ENCODE measurements at places on chromosomes 2 and 18. TPM values are rescaled to one million over a fixed set of nuclear protein-coding genes. Genes with fewer than 3 reads are reported as not detected.

GKN2 gene
- not detected for total RNA-seq

LBX2 gene
- total RNA-seq, result 11.4 TPM

GRCh38 chr18:6757931-6758330, 28.4 kb downstream of the ARHGAP28 start:
- H3K27ac ChIP-seq, result no peak overlapping the region
- no peak overlapping the region for H3K4me3 ChIP-seq
- no peaks in the 10 kb centered on the region for H3K27me3 ChIP-seq

- peak within 1 kb of the TSS; percentile 97 for H3K27ac ChIP-seq
- no peaks in the 10 kb centered on the region for H3K27me3 ChIP-seq
- H3K4me3 ChIP-seq, result peak within 1 kb of the TSS; percentile 81
These were observed at the start of gene HAT1 for GRCh38 chr2:171922230-171923022. TSS of gene HAT1 (plus strand) at chr2:171922461. CDS start at chr2:171922501, 40 bp downstream.

DNA sequence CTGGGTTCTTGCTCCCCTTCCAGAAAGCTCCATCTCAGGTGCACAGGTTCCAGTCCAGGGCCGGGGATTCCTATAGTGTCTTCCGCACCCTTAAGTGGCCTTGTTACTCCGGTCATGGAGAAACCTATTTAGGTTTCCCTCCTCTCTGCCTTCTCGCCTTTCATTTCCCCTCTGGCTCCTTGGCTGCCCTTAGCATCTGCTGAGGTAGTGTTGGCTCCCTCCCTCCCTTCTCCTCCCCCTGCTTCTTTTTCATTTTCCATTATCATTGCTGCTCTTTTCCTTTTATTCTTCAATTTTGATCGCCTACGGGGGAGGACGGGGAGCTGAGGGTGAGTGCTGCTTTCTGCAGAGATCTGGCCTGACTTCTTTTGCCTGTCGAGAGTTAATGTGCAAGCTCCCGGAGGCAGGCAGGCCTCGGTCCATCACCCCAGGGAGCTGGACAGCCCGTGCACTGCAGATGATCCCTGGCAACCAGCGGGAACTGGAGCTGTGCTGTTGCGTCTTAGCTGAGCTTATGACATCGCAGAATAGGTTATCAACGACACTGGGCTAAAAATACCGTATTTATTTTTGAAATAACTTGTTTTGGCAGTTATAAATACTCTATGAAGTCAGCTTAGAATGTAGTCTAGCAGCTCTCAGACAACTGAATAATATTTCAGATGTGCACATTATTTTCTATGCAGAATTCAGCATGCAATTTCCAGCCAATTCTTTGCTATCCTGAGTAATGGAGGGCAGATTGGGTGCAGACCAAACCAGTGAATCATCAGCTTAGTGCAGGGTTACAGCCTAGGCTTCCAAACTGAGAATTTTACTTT, 141.9 kb downstream of the SLC4A3 start:
- no peak overlapping the region for H3K27ac ChIP-seq
- H3K36me3 ChIP-seq, result no peaks in the 10 kb centered on the region
- no peak for DNase-seq
- peaks cover 2% of the 10 kb centered on the region for H3K27me3 ChIP-seq
- no peak overlapping the region for H3K4me3 ChIP-seq

DNA sequence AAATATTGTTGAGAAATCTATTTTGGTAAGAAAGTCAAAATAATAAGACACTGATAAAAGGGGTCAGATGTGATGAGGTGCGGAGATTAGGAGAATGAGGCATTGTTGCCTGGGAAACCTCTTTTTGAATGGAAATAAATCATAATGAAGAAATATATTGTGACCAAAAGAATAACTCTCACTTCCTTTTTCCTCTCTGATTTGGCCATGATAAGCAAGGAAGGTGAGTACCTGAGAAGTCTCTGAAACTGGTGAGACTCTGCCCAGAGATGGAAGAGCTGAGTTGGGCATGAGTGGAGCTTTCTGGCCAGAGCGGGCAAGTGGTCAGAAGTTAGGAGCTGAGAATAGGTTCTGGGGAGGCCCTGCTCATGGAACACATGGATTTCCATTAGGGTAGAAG, 11.8 kb downstream of the LAMA3 start:
- no peaks in the 10 kb centered on the region for H3K27me3 ChIP-seq
- H3K27ac ChIP-seq, result no peak overlapping the region
- H3K36me3 ChIP-seq, result no peaks in the 10 kb centered on the region
- peaks cover 1% of the 10 kb centered on the region for H3K4me1 ChIP-seq
- DNase-seq, result no peak

DNA sequence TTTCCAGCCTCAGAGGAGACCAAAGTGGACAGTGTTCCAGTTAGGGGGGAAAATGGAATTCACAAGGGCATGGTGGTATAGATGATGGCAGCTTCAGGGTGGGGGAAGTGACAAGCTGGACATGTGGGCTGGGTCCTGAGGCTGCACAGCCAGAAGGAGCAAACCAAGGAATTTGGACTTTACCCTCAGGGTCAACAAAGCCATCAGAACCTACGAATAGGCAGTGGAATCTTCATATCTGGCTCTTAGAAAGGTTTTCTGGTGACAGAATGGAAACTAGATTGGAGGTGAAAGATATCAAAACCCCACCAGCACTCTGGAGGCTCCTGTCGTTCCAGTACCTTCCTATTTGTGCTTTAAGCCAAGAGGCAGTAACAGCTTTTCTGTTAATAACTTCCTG, 127.1 kb downstream of the SETBP1 start:
- H3K4me3 ChIP-seq, result no peak overlapping the region
- peak overlapping the region; percentile 27 for H3K27ac ChIP-seq
- no peaks in the 10 kb centered on the region for H3K36me3 ChIP-seq
- peak; percentile 50 for DNase-seq

DNA sequence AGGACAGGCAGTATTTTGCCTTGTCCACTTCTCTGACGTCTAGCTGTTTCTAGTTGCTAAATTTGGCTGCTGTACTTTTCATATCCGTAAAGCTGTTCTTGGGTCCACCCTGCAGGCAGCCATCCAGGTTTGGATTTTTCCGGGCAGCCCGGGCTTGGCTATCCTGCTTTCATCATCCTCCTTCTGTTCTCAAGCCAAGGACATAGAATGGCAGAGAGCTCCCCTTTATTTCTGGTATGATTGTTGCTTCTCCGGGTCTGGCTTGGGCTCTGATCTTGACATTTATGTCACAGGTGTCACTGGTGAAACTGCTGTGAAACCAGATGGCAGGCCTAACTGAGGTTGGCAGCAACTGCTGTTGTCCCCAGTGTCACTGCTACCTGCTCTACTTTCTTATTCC, 35.5 kb downstream of the SCN2A start:
- H3K4me3 ChIP-seq, result no peak overlapping the region
- no peaks in the 10 kb centered on the region for H3K4me1 ChIP-seq
- H3K36me3 ChIP-seq, result no peaks in the 10 kb centered on the region
- DNase-seq, result no peak
- H3K27me3 ChIP-seq, result no peaks in the 10 kb centered on the region

ANKRD29 gene
- 8.2 TPM for total RNA-seq

GNAL gene
- 24.5 TPM for total RNA-seq

DNA sequence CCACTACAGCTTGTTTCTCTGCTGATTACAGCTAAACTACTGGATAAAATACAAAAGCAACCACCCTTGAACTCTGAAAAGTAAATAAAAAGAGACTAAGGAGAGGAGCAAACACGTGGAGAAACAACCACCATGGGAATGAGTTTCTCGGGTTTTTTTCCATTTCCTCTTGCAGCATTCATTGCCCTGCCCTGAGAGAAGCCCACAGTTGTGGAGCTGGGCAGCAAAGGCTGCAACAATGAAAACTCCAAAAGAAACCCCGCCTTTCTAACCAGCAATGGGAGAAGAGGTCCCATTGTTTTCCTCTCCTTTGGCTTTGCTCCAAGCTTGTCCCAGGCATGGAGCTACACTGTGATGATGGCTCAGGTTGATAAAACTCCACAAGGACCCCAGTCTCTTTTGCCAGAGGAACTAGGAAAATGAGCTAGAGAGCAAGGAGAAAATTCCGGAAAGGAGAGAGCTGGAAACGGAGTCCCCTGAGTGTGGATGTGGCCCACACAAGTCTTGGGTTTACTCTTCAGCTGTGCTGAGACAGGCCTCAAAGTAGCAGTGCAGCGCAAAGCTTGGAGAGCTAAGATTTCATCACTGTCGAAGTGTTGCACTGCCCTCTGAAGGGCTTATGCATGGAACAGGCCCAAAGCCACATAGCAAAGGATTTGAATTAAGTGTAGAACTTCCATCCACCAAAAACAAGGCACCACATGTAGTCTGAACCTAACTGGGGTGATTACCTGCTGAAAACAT, 20.9 kb downstream of the NAPG start:
- no peak overlapping the region for H3K27ac ChIP-seq
- H3K27me3 ChIP-seq, result no peaks in the 10 kb centered on the region
- H3K4me1 ChIP-seq, result no peaks in the 10 kb centered on the region
- no peak for DNase-seq

LRP1B gene
- total RNA-seq, result not detected

SLC5A7 gene
- not detected for total RNA-seq

EMILIN1 gene
- 0.30 TPM for total RNA-seq

GRCh38 chr2:222494104-222494739, 69.9 kb downstream of the SGPP2 start:
- no peaks in the 10 kb centered on the region for H3K4me1 ChIP-seq
- no peak for DNase-seq
- no peaks in the 10 kb centered on the region for H3K36me3 ChIP-seq
- H3K27me3 ChIP-seq, result no peaks in the 10 kb centered on the region

ACVR1 gene
- 11.3 TPM for total RNA-seq

FAM237A gene
- not detected for total RNA-seq

DNA sequence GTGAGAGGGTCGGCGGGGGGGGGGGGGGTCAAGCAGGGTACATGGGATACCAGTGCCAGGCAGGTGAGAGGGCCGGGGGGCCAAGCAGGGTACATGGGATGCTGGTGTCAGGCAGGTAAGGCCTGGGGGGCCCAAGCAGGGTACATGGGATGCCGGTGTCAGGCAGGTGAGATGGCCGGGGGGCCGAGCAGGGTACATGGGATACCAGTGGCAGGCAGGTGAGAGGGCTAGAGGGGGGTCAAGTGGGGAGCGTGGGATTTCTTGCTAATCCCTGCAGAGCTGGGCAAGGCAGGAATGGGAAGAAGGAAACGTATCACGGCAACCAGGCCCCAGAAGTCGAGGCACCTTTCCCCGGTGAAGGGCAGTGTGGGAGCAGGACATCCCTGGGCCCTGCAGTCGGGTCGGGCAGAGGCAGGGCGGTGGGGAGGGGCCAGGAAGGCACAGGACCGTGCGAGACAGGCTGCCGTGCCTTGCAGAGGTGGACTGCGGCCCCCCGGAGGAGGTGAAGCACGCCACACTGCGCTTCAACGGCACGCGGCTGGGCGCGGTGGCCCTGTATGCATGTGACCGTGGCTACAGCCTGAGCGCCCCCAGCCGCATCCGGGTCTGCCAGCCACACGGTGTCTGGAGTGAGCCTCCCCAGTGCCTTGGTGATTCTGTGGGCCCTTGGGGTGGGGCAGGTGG, 49.3 kb downstream of the MTERF4 start:
- no peaks in the 10 kb centered on the region for H3K27me3 ChIP-seq
- DNase-seq, result no peak
- H3K36me3 ChIP-seq, result no peaks in the 10 kb centered on the region
- no peak overlapping the region for H3K4me3 ChIP-seq
- no peaks in the 10 kb centered on the region for H3K4me1 ChIP-seq

GRCh38 chr2:136408795-136409194, 290.8 kb upstream of the CXCR4 start:
- no peaks in the 10 kb centered on the region for H3K27me3 ChIP-seq
- DNase-seq, result no peak
- no peak overlapping the region for H3K4me3 ChIP-seq
- H3K36me3 ChIP-seq, result no peaks in the 10 kb centered on the region
- H3K27ac ChIP-seq, result no peak overlapping the region

GPATCH11 gene
- 7.5 TPM for total RNA-seq

DNA sequence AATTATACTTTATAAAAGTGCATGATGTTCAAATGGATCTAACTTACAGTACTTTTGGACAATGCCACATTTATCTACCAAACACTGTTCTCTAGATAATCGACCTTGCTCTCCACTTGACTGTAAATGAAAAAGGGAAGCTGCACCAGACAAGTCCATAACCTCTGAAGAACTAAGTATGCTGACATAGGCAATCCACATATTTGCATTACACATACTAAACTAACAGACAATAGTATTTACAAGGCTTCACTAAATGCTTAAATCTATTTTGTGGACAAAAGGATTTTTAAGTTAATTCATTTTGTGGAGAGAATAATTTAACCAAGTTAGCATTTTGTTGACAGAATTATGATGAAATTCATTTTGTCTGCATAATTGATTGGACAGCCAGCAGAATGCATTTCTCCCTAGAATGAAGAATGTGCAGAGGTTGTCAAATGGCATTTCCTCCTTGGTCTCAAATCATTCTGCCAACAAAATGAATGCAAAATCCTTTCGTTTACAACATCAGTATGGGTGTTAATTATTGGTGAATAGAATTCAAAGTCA, 520.9 kb downstream of the CPS1 start:
- H3K36me3 ChIP-seq, result no peaks in the 10 kb centered on the region
- no peak for DNase-seq
- H3K4me1 ChIP-seq, result no peaks in the 10 kb centered on the region
- H3K4me3 ChIP-seq, result no peak overlapping the region

BCL11A gene
- total RNA-seq, result 0.21 TPM

DNA sequence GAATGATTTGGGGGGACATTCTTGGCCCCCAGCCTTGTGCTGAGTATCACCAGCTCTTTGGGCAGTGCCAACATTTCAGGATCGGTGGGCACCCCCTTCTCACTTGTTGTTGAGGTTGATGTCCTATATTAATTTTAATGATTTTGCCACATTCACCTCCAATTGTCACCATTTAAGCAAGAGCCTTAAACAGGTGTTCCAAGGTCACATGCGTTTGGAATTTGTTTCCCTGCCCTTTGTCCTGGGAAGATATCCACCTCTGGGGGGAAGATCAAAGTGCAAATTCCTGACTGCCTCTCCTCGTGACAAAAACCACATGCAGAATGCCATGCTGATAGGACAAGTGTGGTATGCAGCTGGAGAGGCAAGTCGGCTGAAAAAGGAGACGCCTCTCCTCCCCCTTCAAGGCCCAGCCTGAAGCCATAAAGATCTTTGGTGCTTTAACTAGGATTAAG, 72.5 kb upstream of the ID2 start:
- peaks cover 86% of the 10 kb centered on the region for H3K4me1 ChIP-seq
- peak overlapping the region; percentile 69 for H3K27ac ChIP-seq
- no peak overlapping the region for H3K4me3 ChIP-seq
- H3K36me3 ChIP-seq, result no peaks in the 10 kb centered on the region

DNA sequence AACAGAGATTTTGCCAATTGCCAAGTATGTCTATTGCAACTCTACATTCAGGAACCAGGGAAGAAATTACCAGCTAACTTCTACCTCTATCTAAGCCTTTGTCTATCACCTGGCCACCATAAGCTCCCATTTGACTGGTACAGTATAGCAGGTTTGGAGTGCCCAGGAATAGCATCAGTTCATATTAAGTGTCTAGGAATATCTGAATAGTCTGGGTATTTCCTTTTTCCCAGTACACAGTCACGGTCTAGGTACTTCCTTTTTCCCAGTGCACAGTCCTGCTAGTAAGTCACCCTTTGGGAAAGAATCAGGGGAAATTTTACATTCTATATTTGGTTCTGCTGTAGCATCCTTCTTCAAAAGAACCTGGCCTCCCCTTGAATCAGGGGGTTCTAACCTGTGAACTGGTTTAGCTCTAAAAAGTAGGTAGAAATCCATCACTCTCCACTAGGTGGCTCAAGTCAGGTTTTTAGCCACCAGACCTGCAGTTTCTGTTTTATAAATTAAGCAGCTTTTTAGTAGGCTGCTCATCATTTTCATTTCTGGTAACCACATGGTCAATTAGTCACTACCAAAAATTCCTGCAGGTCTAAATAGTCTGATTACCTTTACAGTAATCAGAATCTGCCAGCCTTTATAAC, 49.3 kb upstream of the DNAJC10 start:
- no peak overlapping the region for H3K4me3 ChIP-seq
- H3K4me1 ChIP-seq, result no peaks in the 10 kb centered on the region
- no peaks in the 10 kb centered on the region for H3K36me3 ChIP-seq
- no peak overlapping the region for H3K27ac ChIP-seq
- DNase-seq, result no peak

Data from Caco-2 (cell line).